ENCODE measurements at places on chromosomes 2 and 18.
A peak's percentile ranks its signal among the peaks of the same experiment; 100 is the strongest.

DNA sequence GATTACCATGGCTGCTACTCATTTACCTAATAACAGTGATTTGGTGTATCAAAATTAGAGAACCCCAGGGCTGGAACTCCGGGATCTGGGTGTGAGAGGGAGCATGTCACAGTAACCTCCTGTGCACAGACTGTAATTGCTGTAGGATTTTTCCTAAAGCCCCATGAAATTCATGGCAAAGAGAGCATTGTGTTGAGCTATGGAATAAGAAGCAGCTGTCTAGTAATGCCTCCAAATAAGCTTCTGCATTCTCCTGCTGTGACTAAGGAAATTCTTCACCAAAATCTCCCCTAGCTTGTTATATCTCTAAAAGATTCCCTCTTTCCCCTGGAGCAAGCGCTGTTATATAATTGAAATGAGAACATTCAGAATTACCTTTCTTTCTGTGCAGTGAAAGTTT, 158.1 kb upstream of the SPATS2L start:
- DNase-seq = no peak

GRCh38 chr2:9778471-9779316, 64.6 kb upstream of the TAF1B start:
- DNase-seq = no peak

DNA sequence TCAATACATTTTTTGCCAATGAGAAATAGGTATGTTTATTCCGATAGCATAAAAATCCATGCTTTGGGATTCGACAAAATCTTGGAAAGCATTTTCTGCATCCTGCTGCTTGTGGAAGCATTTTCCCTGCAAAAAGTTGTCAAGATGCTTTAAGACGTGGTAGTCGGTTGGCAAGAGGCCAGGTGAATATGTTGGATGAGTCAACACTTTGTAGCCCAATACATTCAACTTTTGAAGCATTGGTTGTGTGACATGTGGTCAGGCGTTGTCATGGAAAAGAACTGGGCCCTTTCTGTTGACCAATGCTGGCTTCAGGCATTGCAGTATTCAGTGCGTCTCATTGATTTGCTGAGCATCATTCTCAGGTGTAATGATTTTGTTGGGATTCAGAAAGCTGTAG, 764.5 kb downstream of the TRIB2 start:
- DNase-seq = no peak

DNA sequence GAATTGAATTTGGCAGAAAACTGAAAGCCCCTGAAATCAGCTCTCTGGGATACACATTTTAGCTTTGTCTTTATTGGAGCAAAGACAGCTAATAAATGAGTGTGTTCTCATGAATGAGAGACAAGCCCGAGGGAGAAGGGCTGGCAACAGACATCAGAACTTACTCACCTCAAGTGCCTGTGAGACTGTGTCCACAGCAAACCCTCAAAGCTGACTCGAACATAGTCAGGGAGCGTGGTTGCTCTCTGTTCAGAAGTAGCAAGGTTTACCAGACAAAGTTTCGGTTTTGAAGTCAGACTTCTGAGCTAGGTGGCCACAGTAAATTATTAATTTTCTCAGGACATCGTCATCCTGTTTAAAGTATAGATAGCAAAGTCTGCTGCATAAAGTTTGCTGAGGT, 207.9 kb downstream of the CMPK2 start:
- no peak for DNase-seq

DNA sequence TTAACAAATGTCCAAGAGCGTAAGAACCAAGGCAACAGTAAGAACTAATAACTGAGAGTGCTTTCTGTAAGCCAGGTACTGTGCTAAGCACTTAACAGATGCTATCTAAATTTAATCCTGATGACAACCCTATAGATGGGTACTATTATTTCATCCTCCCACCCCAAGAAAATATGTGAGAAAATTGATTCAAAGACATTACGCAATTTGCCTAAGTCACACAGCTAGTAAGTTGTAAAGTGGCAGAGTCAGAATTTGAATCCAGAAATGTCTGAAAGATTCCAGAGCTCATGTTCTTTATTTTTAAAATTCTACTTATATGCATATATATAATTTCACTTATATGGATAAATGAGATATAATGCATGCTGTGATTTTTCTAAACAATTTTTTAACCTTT, 10.1 kb downstream of the LDAH start:
- DNase-seq = no peak

GRCh38 chr2:10905006-10905861, 6.5 kb upstream of the KCNF1 start:
- DNase-seq = no peak

DNA sequence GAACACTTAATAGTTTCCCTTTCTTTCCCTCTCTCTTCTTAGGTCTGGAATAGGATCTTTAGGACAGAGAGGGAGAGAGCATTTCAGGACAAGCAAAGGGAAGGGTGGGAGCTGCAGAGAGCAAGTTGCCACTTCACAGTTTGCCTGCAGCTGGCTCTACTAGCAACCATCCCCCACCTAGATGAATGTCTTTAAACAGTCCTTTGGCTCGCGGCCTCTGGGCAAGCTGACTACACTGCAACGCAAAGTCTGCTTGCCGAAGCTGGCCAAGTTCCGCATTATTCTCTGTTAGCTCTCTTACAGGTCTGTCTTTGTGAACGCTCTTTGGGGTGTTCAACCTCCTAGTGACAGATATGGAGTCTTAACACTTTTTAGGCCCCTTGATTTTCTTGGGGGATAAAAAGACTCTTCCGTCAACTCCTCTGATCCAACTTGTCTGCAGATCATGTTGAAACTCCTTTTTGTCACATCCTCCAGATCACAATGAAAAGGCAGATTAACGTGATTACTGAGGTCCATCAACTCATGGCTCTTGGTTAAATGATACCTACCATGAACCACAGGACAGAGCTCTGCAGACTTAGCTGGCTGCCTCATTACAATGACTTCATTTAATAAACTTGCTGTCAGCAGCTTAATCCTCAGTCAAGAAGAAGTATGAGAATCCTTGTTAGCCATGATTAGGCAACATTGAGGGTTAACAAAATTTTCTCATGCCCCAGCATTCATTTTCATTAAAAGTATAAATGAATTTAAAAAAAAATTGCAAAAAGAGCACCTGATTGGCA, 74.6 kb downstream of the SLC4A3 start:
- peak; percentile 45 for DNase-seq

GRCh38 chr2:85814802-85815550, 61.2 kb downstream of the ATOH8 start:
- no peak for DNase-seq

All from prostate gland (tissue), 2 donors.